Iris pigment epithelial cell (primary cell): ENCODE measurements at places on chromosomes 13 and 19.

- DNase-seq, result no peak
Measured at GRCh38 chr13:81199956-81200355, 859.0 kb upstream of the SPRY2 start.

GRCh38 chr19:11268783-11269267, 6.5 kb upstream of the DOCK6 start:
- peak; percentile 89 for DNase-seq

- no peak for DNase-seq
Measured at GRCh38 chr19:48708471-48708870, 11.1 kb downstream of the MAMSTR start.

DNA sequence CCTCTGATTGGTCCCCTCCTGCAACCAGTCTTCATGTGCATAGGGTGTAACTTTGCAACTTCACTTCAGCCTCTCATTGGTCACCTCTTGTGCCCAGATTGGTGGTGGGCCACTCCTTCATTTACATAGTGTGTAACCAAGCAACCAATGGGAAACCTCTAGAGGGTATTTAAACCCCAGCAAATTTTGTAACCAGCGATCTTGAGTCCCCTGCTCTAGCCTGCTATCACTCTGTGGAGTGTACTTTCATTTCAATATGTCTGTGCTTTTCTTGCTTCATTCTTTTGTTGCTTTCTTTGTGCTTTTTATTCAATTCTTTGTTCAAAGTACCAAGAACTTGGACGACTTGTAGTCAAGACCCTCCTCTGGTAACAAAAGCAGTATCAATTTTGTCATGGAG, 1336.9 kb upstream of the SPRY2 start:
- DNase-seq, result no peak
